Hippocampal formation (tissue), 2 donors: ENCODE measurements at places on chromosomes 6 and 20.

DNA sequence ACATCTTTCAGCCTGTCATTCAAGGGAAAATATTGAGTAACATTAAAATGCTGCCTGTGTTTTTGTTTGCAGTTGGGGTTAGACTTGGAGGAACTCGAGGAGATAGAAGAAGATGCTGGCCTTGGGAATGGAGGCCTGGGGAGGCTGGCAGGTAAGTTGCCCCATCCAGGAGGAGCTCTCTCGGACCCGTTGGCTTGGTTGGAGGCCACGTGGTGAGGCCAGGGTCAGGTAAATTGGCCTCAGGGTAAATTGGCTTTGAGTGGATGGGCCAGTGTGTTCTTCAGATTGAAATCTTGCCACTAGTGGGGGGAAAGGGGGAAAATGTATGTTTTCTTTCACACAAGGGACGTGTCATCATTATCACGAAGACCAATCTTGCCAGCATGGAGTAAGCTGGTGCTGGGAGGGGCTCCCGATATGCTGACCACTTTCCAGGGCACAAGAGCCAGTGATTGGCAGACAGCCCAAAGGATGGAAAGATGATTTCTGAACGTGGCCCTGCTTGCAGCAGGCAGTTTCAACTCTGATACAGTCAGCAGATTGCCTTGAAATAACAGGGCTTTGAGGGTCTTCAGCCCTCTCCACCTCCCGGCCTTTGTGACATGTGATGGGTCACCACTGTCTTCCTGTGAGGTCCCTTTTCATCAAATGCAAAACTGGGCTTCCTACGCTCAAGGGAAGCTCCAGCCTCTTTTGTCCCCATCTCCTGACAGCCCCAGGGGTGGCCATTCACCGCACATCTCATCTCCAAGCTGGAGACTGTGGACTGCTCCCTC lies 21.4 kb downstream of the PYGB start:
- no peak for DNase-seq

GRCh38 chr20:53574819-53575218 lies 18.8 kb downstream of the ZNF217 start:
- no peak for DNase-seq

GRCh38 chr6:157045831-157046454 lies 268.8 kb downstream of the ARID1B start:
- no peak for DNase-seq

DNA sequence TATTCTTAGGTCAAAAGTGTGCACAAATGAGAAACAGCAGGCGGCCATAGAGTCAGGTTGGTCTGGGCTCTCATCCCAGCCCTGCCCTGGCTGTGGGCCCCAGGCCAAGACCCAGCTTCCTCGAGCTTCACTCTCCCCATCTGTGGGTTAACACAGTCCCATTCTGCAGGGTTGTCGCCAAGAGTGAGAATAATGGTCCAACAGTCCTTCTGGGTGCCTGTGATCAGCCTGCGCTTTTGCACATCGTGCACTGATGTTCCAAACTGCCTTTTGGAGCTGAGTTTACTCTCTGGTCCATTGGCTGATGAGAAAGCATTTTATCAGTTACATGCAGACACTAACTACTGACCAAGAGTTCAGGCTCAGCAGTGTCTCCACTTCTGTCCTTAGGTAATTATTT lies 82.6 kb downstream of the INSM1 start:
- peak; percentile 63 for DNase-seq

DNA sequence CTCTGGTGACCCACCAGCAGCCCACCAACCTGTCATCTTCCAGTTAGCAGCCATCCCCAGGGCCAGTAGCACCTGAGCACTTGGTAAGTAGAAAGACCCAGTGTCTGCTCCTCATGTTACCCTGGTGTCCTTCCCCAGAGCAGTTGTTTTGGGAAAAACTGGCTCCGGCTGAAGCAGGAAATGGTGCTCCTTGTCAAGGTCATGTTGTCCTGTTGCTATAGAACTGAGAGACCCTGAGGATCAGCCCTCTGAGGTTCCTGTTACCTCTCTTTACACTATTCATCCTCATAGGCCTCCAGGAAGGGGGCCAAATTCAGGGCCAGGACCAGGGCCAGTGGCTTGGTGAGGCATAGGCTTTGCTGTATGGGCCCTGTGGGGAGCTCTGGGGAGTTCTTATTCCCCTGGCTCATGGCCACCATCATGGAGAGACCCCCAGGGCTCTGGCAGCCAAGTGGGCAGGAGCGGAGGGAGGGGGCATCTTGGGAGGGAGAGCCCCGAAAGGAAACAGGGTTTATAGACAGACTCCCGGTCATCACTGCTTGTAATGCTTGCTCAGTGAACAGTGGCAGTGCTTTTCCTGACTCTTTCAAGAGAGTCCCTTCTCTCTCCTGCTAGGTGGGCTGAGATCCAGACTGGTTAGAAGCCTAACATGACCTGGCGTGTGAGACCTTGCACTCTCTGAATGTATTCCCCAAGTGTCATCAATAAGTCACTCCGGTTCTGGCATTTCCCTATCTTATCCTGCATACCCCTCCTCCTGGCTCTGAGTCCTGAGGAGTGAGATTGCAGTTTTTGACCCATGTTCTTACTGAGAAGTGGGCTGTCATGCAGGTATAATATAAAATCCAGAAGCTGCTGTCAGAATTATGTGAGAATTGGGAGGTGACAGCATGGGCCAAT lies 50.7 kb downstream of the PPARD start:
- no peak for DNase-seq

- DNase-seq = no peak
Measured at GRCh38 chr20:19009081-19009688, 195.6 kb downstream of the SCP2D1 start.
